ENCODE measurements at places on chromosomes 12 and 14.

DNA sequence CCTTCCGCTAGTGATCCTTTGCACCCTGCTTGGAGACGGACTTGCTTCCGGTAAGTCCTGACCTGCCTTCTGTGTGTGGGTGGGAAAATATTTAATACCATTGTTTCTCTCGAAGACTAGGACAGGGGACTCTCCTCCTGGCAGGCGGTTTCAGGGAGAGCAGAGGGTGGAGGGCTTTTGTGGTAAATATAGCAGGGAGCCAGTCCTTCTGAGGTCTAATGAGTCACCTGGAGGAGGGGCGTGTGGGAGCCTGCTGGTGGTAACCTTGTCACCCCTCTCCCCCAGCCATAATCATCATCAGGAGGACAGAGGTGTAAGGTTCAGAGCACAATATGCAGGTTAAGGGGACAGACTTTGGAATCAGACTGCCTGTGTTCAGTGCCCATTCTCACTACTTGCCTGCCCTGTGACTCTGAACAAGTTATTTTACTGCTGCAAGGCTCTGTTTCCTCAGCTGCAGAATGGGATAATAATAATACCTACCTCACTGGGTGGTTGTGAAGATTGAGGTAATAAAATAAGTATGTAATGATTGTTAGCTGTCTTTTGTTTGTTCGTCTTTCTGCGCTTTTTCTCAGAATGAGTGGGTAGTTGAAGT is 47.4 kb downstream of the SUSD6 start:
- DNase-seq = no peak

GRCh38 chr12:31117203-31118011 is 43.7 kb downstream of the DDX11 start:
- DNase-seq = peak; percentile 82

GRCh38 chr12:130462558-130463274 is 125.0 kb downstream of the PIWIL1 start:
- no peak for DNase-seq

DNA sequence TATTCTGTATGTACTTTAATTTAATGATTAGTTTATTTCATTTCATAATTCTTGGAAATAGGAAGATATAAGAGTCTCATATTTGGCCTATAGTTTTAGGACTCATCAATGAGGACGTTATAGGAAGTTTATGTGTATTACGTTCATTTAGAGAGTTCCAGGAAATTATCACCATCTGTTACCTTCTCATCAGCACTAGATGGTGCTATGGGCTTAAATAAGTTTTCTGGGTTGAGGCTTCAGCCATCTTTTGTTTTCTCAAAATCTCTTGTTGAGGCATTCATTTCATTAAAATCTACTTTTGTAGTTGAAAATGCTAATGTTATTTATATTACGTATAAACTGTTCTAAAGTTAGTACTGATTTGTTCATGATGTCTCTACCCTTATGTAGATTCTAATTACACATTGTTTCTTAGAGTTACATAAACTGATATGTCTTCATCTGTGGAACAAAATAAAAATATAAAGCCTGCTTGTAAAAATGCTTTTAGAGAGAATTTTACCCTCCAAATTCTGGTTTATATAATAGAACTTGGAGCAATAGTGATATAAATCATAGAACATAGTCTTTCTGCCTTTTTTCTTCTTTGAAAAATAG is 89.2 kb downstream of the CFAP54 start:
- DNase-seq = peak; percentile 60
